NCI-H1436 treated with DMSO at 0.1 percent for 48 hours (cell line): ENCODE measurements at places on chromosomes 7 and 10.

DNA sequence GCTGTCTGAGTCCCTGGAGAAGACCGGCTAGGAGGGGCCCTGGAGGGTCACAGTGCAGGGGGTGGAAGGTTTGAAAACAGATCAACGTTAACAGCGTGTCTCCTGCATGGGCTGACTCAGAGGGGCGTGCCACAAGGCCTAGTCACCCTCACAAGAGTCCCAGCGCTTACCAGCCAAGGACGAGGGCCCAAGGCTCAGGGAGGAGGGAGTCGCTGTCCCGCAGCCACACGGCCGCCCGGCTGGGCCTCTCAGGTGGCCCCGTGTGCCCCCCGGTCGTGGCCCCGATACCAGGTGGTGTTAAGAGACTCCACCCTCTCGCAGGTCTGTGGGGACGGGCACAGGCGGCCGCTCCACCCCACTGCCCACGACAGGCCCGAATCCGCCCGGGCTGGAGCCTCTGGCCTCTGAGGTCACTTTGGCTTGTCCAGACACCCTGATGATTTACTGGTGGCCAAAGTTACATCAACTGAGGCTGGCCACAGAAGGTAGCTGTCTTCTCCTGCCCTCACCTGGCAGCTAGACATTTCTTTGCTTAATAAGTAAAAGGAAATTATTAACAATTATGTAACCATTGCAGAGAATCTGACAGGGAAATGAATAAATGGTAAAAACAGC is 34.0 kb downstream of the FAM20C start:
- DNase-seq, result no peak

GRCh38 chr7:123682690-123683089 is 27.0 kb downstream of the LMOD2 start:
- no peak for DNase-seq

DNA sequence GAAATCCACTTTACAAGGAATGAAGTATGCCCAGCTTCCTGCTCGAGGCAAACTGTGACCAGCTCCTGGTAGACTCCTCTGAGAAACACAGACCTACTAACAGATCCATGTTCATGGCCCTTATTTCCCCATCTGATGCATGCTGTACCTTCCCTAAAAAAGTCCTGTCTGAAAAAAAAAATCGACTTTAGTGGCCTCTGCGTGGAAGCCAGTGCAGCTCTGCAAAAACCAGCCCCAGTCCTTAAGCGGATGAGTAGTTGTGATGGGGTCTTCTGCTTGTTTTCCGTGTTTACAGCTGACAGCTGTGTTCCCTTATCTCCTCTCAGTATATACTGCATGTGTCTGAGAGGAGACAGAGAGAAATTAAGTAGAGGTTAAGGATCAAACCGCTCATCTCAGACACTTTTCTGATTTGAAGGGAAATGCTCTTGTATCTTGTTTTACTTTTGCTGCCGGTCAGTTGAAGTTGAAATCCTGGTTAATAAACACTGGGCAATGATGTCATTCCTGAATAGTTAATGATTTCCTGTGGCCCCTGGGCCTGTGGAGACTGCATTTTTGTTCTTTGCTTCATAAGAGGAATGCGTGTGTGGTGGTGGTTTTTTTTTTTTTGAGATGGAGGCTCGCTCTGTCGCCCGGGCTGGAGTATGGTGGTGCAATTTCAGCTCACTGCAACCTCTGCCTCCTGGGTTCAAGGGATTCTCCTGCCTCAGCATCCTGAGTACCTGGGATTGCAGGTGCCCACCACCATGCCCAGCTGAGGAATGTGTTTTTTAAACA is 67.6 kb downstream of the DOCK1 start:
- DNase-seq, result no peak

DNA sequence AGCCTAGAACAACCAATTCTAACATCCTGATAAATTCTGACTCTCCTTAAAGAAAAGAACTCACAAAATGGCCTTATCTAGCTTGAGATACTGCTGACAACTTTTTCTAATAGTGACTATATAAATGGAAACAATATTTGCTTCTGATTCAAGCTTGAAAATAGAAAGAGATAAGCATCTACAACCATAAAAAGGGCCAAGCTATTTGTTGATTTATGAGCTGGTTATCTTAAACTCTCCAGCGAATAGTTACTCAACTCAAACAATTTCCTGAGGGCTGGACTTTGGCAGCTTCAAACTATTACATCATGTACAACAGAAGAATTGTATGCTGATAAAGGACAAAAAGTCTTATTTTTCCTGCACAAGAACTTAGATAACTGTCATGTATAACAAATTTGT is 4.6 kb downstream of the USP54 start:
- no peak for DNase-seq

DNA sequence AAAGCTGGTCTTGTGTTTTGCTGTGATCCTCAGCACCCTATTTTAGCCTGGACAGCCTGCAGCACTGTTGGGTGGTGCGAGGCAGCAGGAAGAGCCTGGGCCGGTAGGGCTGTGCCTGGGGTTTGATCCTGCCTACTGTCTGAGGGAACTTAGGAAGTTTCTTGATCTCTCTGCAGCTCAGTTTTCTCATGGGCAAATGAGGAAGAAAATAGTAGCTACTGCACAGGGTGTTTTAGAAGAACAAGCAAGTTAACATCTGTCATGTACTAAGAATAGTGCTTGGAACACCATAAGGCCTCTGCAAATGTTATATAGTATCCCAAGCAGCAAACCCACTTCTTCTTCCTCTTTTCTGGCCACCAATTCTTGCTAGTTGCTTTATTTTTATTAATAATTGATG is 12.0 kb upstream of the AGR2 start:
- DNase-seq, result no peak

- DNase-seq, result no peak
These were observed 68.5 kb downstream of the CCDC71L start for GRCh38 chr7:106592282-106593027.

DNA sequence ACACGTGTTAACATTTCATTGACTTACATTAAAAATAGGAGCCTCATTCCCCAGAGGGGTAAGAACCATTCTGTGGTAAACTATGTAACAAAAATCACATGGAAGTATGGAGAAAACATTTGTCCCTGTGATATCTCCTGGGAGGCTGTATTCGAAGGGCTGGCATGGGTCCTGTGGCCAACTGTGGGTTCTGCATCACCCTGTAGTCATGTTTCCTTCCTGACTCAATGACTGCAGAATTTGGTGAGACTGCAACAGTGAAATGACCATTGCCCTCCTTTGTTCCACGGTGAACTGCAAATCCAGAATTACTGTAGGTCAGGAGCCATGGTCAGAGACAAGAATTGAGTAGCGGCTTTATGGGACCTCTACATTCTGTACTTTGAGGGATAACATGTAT is 3.6 kb upstream of the ZEB1 start:
- DNase-seq, result no peak

DNA sequence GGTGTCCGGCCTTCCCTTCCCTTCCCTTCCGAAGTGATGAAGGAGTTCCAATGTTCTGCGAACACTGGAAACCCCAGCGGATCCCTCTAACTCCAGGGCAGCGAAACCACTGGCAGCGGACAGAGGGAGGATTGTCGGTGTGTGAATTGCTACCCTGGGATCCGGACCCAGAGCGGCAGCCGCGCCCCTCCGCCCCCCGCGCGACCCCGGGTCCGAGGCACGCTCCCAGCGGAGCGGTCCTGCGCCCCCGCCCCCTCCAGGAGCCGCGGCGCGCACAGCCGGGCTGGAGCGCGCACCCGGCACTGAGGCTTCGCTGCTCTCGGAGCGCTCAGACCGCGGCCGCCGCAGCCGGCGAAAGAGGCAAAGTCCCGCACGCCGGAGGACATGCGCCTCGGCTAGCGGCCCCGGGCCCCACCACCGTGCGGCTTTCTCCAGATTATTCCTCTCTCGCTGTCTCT is at the start of gene PTPRZ1:
PTPRZ1 (plus strand) TSS at position 331 of the 458 bp plus-strand sequence. CDS start 339 bp downstream, outside the sequence.
- no peak for DNase-seq

DNA sequence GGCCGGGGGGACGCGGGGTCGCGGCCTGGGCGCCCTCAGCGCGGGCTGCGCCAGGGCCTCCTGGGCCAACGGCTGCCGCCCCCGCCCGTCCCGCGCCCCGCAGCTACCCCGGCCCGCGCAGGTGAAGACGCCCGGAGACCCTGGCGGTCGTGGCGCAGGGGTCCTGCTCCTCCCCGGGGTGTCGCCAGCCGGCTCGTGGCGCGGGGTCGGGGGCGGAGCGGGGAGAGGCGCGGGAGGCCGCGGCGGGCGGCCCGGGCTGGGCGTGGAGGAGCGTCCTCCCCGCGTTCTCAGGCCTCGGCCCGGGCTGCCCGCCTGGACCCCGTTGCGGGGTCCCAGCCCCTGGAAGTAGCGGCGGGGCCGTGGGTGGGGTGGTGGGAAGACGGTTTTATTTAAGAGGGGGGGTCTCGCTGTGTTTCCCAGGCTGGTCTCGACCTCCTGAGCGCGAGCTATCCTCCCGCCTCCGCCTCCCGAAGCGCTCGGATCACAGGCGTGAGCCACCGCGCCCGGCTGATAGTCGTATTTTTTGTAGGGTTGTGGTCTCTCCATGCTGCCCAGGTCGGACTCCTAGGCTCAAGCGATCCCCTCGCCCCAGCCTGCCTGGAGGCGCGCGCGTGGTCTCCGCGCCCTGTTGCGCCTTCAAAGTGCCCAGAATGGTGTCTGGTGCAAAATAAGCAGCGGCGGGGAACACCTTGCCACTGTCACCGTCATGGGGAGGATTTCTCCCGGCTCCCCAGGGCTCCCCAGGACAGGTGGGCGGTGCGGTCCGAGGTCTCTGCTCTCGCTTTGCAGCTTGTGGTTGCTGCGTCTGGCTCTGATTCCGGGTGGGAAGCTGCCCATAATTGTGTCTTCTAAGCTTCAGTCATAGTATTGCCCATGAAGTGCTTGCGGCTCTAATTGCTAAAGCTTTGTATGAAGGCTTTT is 15.3 kb upstream of the SUN1 start:
- DNase-seq, result no peak

DNA sequence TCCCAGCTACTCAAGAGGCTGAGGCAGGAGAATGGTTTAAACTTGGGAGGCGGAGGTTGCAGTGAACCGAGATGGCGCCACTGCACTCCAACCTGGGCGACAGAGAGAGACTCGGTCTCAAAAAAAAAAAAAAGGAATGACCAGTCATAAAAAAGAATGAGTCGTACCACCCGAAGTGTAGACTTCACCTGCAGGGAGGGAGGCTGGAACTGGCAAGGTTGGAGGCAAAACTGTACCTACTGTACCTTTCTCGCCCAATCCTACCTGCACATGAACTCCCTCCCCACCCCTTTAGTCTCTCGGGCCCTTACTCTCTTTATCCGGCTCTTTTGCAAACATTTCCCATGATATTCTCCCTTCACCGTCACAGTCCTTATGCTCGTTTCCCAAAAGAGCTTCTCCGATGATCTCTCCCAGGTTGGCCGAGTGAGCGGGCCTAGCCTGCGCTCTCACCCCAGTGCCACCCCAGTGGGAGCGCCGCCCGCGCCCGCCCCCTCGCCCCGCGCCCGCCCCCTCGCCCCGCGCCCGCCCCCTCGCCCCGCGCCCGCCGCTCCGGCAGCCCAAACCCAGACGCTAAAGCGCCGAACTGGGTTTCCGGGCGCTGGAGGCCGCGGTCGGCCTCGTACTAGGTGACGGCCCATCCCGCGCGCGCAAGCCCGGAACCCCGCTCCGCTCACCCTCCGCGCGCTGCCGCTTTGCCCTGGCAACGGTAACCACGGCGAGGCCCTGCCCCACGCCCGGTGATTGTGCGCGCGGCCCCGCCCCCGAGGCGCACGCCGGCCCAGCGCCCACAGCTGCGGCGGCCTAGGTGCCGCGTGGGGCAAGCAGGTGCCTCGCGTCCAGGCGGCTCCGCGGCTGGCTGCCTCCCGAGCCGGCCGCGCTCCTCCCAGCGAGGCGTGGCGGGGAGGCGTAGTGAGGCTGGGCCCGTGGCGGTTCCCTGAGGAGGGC is at the start of gene SMKR1:
SMKR1 (plus strand) TSS at position 772 of the 948 bp plus-strand sequence. CDS start 294 bp downstream, outside the sequence.
- DNase-seq, result peak; percentile 17

GRCh38 chr10:48913674-48914073 is 26.0 kb downstream of the LRRC18 start:
- no peak for DNase-seq

GRCh38 chr7:150738591-150739001 is 1.4 kb downstream of the GIMAP5 start:
- DNase-seq, result no peak

DNA sequence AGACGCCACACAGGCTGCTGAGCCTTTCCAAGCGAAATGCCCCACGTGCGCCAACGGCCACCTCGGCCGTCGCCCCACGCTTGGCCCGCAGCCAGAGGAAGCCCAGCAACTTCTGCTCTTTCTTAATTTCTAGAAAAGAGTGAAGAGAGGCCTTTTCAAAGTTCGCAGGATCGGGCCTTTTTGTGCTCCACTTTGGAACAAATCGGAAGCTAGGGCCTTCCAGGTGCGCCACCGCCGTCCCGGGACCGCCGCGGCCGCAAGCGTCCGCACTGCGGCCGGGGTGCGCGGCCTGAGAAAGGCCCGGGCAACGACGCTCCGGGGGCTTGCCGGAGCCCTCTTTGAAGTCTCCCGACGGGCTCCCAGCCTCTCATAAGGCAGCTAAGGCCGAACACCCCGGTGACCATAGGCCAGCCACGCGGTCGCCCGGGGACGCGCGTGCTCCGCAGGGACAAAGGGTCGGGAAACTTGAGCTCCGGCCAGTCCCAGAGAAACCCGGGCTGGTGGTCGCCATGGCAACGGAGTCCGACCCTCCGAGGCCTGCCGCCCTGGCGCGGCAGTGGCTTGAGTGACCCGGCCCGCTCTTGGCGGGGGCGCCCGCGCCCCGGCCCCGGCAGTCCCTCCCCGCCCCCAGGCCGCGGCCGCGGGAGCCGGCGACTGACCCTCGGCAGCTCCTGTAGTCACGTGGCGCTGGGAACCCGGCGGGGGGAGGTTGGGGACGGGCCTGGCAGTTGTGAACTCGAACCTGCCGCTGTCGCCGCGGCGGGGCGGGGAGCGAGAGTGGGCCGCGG is at the start of gene REPIN1:
REPIN1 (plus strand) TSS at position 727 of the 788 bp plus-strand sequence. CDS start 890 bp downstream, outside the sequence.
- no peak for DNase-seq

GRCh38 chr10:93515071-93516005 is 18.9 kb downstream of the CEP55 start:
- no peak for DNase-seq

DNA sequence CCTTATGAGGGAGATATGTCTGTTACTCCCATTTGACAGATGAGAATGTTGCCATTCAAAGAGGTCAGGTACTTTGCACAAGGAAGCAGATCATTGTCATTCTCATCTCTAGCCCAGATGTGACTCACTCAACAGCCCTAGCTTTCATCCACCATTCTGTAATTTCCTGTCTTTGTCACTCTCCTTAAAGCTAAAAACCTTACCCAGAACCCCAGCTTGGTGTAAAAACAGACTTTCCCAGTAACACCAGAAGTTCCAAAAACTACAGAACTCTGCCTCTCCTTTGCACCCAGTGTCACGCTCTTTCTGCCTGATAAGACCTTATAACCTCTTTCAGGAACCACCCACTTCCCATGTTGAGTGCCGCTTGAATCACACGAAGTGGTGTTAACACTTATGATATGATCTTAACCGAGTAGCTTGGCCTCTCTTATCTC is 89.1 kb upstream of the SP4 start:
- no peak for DNase-seq
